ENCODE measurements at places on chromosomes 2 and 18. TPM values are rescaled to one million over a fixed set of nuclear protein-coding genes. Genes with fewer than 3 reads are reported as not detected.

The PRSS56 gene
- total RNA-seq = not detected

The C2orf15 gene
- 4.3 TPM for total RNA-seq

The MBOAT2 gene
- total RNA-seq = 41.1 TPM

The PRKAG3 gene
- not detected for total RNA-seq

The KCNG2 gene
- not detected for total RNA-seq

The CDH19 gene
- total RNA-seq = not detected

The PIGN gene
- 38.2 TPM for total RNA-seq

The CD8A gene
- total RNA-seq = 0.18 TPM

The COL4A3 gene
- total RNA-seq = 1.4 TPM

GRCh38 chr2:175557810-175558377 lies 376.4 kb upstream of the ATP5MC3 start:
- no peaks in the 10 kb centered on the region for H3K27me3 ChIP-seq
- H3K4me1 ChIP-seq = peaks cover 8% of the 10 kb centered on the region
- no peak for DNase-seq
- no peak overlapping the region for H3K27ac ChIP-seq
- no peak overlapping the region for H3K4me3 ChIP-seq
- H3K36me3 ChIP-seq = no peaks in the 10 kb centered on the region

GRCh38 chr2:104848526-104848925 lies 5.4 kb upstream of the POU3F3 start:
- no peak overlapping the region for H3K4me3 ChIP-seq
- H3K4me1 ChIP-seq = peaks cover 9% of the 10 kb centered on the region
- H3K27me3 ChIP-seq = peaks cover 100% of the 10 kb centered on the region
- no peak for DNase-seq

GRCh38 chr18:54968807-54969206 lies 9.5 kb upstream of the CCDC68 start:
- H3K36me3 ChIP-seq = no peaks in the 10 kb centered on the region
- no peak overlapping the region for H3K27ac ChIP-seq
- DNase-seq = no peak
- no peak overlapping the region for H3K4me3 ChIP-seq

GRCh38 chr18:11387880-11388279 lies 221.5 kb upstream of the SLC35G4 start:
- no peaks in the 10 kb centered on the region for H3K4me1 ChIP-seq
- no peaks in the 10 kb centered on the region for H3K27me3 ChIP-seq
- peak; percentile 82 for DNase-seq
- no peaks in the 10 kb centered on the region for H3K36me3 ChIP-seq
- no peak overlapping the region for H3K4me3 ChIP-seq

DNA sequence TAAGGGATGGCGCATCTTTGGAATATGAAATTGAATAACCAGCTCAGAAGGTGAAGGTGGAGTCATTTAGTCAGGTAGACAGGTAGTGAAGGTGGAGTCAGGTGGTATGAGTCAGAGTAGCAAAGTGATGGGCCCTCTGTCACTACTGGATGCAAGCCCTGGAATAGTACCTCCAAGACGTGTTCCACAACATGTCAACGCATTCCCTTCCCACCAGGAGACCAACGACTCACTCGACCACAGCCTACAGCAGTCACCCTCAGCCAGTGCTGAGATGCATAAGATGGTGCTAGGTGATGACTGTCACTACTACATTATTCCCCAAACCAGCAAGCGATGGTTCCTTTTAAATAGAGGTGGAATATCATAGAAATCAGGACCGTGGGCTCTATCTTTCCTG lies 6.8 kb downstream of the CPLX4 start:
- H3K27ac ChIP-seq = no peak overlapping the region
- peaks cover 41% of the 10 kb centered on the region for H3K27me3 ChIP-seq
- H3K4me3 ChIP-seq = no peak overlapping the region
- H3K4me1 ChIP-seq = no peaks in the 10 kb centered on the region
- no peaks in the 10 kb centered on the region for H3K36me3 ChIP-seq

DNA sequence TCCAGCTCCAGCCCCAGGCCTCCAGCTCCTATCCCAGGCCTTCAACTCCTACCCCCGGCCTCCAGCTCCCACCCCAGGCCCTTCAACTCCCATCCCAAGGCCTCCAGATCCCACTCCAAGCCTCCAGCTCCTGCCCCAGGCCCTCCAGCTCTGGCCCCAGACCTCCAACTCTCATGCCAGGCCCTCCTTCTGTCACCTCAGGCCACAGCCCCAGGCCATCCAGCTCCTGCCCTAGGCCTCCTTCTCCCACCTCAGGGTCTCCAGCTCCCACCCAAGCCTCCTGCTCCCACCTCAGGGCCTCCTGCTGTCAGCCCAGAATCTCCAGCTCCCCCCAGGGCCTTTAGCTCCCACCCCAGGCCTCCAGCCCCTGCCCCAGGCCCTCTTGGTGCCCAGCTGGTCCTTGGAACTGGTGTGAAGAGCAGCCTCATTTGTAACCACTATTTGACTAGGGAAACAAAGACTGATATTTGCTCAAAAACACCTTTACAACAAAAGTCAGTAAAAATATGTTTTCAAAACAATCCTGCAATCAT lies 67.8 kb upstream of the SALL3 start:
- H3K27ac ChIP-seq = no peak overlapping the region
- no peaks in the 10 kb centered on the region for H3K4me1 ChIP-seq
- H3K4me3 ChIP-seq = no peak overlapping the region
- H3K27me3 ChIP-seq = no peaks in the 10 kb centered on the region
- peak; percentile 19 for DNase-seq

DNA sequence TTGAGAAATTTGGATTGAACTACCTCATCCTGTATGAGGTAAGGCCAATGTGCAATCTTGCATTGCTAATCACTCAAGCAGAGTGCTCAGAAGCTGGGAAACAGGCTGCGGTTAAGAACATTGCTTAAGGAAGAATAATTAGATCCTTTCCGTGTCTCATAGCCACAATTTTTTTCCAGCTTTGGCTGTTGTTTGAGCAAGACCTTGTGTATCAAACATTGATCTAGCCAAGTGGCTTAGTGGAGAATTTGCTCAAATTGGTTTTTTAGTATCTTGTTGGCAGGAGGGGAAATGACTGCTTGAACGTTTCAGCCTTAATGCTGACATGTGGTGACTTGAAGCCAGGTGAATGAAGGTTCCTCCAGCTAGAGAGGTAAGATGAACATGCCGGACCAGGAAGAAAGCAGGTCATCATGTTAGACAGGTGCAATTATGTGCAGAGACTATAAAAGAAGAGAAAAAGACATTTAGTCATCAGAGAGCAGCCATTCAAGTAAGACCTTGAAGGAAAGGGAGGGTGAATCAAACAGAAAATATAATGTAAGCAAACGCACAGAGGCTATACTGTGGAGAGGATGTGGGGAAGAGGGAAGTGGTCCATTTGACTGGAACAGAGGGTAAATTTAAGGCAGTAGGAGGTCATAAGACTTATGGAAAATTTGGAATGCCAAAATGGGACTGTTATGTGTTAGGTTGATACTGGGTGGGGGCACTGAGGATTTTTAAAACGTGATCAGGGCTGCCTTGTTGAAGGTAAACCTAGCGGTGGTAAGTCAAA lies 98.9 kb upstream of the CYP1B1 start:
- no peak overlapping the region for H3K27ac ChIP-seq
- no peaks in the 10 kb centered on the region for H3K4me1 ChIP-seq
- no peak for DNase-seq

DNA sequence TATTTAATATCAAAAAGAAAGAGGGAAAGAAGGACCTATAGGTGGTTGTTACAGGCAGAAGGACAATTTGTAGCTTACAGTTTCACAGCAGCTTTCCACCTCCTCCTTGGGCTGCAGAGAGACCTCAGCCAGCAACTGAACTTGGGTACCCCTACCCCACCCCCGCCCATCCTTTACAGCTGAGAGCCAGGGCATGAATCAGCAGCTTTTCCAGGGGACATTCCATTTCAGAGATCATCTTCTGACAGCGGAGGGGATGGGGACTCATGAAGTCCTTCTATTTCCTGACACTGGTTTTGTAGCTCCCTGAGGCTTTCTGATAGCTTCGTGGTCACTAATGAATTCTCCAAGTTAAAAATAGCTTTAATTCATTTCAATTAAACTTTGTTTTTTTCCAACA lies 96.4 kb downstream of the ITGB1BP1 start:
- DNase-seq = no peak
- H3K4me1 ChIP-seq = peaks cover 13% of the 10 kb centered on the region

GRCh38 chr2:692767-693166 lies 15.6 kb upstream of the TMEM18 start:
- no peaks in the 10 kb centered on the region for H3K4me1 ChIP-seq
- no peak overlapping the region for H3K4me3 ChIP-seq
- H3K36me3 ChIP-seq = no peaks in the 10 kb centered on the region
- H3K27me3 ChIP-seq = no peaks in the 10 kb centered on the region

DNA sequence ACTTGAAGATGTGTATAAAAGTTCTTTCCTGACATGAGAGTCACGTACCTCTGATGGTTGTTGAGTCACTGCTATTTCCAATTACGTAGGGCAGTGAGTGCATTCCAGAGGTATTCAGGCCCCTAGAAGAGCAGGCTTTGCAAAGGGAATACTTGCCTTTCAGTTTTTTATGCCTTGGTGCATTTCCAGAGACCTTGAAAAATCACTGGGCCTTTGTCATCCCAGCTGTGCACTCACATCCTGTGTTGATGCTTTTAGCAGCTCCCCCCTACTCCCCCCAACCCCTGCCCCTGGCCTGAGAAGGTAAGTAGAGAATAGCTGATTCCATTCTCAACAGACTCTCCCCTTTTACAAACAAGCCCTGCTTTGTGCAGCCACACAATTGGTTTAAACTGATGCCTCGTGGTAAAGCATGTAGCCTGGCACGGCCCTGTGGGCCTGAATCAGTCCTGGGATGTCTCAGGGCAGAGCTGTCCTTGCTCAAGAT lies 174.2 kb downstream of the PRPF40A start:
- no peak overlapping the region for H3K4me3 ChIP-seq
- DNase-seq = peak; percentile 50
- peak overlapping the region; percentile 1 for H3K27ac ChIP-seq
- H3K4me1 ChIP-seq = no peaks in the 10 kb centered on the region
- no peaks in the 10 kb centered on the region for H3K27me3 ChIP-seq

- H3K4me1 ChIP-seq = peaks cover 5% of the 10 kb centered on the region
- no peak overlapping the region for H3K4me3 ChIP-seq
- H3K27me3 ChIP-seq = no peaks in the 10 kb centered on the region
- DNase-seq = no peak
These were observed 254.7 kb downstream of the RAD51AP2 start for GRCh38 chr2:17263570-17263968.

DNA sequence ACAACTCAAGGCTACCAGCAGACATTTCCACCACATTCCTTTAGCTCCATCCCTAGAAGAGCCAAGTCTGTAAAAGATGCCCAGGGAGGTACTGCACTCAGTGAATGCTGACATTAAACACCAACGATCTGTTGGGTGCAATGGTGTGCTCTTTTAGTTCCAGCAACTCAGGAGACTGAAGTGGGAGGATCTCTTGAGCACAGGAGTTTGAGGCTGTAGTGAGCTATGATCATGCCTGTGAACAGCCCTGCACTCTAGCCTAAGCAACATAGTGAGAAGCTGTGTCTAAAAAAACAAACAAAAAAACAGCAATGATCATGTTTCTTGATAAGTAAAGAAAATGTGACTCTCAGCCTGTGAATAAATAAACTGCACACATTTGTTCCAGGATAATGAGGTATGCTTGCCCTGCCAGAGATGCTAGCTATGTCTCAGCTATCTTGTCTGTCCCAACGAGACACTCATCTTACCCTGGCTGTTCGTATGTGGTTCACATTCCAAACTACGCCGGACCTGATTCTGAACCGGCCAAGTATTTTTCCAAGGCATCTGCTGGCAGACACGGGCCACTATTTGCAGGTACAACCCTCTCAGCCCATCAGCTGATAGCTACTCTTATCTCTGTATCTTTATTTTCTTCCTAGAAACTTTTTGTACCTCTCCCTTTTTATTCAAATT lies 21.8 kb downstream of the TMEM182 start:
- H3K4me3 ChIP-seq = no peak overlapping the region
- H3K4me1 ChIP-seq = no peaks in the 10 kb centered on the region
- DNase-seq = no peak
- no peak overlapping the region for H3K27ac ChIP-seq
- no peaks in the 10 kb centered on the region for H3K36me3 ChIP-seq
- H3K27me3 ChIP-seq = no peaks in the 10 kb centered on the region

DNA sequence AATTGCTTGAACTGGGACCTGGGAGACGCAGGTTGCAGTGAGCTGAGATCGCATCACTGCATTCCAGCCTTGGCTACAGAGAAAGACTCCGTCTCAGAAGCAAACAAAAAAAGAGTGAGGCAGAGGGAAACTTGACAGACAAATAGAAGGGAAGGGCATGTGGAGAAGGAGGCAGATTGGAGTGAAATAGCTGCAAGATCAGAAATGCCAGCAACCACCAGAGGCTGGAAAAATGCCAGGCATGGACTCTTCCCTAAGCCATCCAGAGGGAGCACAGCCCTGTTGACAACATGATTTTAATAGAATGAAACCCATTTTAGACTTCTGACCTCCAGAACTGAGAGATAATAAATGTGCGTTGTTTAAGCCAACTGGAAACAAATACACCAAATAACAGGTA lies 447.2 kb upstream of the SPHKAP start:
- DNase-seq = no peak
- no peak overlapping the region for H3K4me3 ChIP-seq
- H3K27ac ChIP-seq = no peak overlapping the region

- H3K36me3 ChIP-seq = no peaks in the 10 kb centered on the region
- DNase-seq = no peak
- H3K4me3 ChIP-seq = no peak overlapping the region
- no peak overlapping the region for H3K27ac ChIP-seq
These were observed 15.5 kb downstream of the REG3G start for GRCh38 chr2:79041032-79041448.

- DNase-seq = no peak
- no peaks in the 10 kb centered on the region for H3K27me3 ChIP-seq
- peaks cover 75% of the 10 kb centered on the region for H3K36me3 ChIP-seq
- no peak overlapping the region for H3K27ac ChIP-seq
These were observed 115.4 kb downstream of the GORASP2 start for GRCh38 chr2:171044416-171044815.

GRCh38 chr2:46718784-46719183 lies 196.8 kb downstream of the MCFD2 start:
- no peak overlapping the region for H3K27ac ChIP-seq
- no peaks in the 10 kb centered on the region for H3K27me3 ChIP-seq
- H3K36me3 ChIP-seq = no peaks in the 10 kb centered on the region
- H3K4me3 ChIP-seq = no peak overlapping the region

DNA sequence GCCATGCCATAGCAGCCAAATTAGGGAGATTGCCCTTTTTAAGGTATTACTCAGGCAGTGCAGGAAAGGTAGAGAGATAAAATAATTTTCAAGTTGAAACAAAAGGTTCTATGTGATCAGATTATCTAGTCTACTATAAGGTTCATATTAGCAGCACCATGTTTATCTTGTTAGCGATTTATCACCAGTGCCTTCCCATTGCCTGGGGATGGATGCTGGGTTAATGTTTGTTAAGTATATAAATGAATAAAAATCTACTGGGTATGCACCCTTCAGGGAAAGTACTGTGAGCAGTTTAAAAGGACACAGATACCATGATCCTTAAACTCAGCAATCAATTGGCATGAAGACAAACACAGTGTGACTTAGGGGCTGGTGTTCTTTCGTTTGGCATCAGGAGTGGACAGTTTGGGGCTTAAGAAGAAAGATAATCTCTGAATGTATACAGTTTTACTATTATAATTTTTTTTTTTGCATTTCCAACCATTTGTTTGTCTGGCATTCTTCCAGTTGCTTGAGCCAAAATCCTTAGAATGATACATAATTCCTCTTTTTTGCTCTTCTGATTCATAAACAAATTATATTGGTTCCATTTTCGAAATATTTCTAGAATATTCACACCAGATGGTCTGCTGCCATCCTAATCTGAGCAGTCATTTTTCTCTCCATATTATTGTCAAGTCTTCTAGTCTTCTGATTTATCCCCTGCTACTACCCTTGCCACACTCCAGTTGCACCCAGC lies 512.8 kb upstream of the SLC8A1 start:
- H3K27me3 ChIP-seq = no peaks in the 10 kb centered on the region
- H3K27ac ChIP-seq = no peak overlapping the region
- no peaks in the 10 kb centered on the region for H3K4me1 ChIP-seq
- no peaks in the 10 kb centered on the region for H3K36me3 ChIP-seq
